Midbrain (tissue), 1 donor: ENCODE measurements at places on chromosomes 7 and 10.

GRCh38 chr7:118689403-118689802 is 464.9 kb downstream of the ANKRD7 start:
- no peak for DNase-seq

DNA sequence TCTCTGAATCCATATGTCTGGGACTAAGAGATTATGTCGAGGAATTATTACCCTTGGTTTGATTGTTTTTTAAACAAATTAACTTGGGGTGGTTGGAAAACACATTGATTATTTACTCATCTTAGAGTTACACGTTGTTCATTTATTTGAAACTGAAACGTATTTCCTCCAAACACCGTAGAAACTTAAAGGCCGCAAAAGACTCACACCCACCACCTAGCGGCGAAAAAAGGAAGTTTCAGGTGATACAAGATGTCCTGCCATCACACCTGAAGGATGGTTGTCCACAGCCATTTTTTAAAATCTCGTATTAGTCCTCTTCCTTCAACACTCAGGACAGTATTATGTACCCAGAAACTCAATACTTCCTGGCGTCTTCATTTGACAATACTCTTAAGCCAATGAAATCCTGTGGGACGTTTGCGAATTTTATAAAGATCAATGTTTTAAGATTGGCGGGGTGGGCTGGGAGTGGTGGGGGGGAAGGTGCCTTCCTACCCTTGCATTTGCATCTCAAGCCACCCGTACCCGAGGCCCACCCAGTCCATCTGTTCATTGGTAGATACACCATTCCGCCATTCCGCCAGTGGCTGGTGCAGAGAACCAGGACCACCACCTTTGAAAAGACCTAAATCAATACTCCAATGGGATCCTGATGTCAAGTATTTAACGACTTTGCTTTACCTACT is 1.4 kb upstream of the LCOR start:
- peak; percentile 45 for DNase-seq

DNA sequence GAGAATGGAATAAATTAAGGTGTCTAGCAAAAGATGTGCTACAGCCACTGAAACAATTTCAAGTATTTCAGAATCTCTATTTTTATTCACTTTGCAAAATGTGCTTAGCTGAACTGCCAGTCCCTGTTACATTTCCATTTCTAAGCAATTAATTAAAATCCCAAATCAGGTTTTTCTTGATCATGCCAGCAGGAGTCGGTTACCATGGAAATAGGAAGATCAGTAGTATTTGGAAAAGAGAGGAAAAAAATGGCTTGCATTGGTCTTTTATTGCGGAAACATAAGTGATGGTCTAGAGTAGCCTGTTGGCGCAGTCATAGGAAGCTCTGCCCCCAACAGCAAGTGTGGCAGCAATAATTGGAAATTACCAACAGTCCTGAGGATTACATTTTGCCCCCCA is 867.1 kb downstream of the GATA3 start:
- DNase-seq: no peak

GRCh38 chr10:6034371-6034770 is 27.8 kb downstream of the IL2RA start:
- no peak for DNase-seq

GRCh38 chr7:142438235-142438922 is 180.5 kb upstream of the PRSS58 start:
- peak; percentile 57 for DNase-seq

DNA sequence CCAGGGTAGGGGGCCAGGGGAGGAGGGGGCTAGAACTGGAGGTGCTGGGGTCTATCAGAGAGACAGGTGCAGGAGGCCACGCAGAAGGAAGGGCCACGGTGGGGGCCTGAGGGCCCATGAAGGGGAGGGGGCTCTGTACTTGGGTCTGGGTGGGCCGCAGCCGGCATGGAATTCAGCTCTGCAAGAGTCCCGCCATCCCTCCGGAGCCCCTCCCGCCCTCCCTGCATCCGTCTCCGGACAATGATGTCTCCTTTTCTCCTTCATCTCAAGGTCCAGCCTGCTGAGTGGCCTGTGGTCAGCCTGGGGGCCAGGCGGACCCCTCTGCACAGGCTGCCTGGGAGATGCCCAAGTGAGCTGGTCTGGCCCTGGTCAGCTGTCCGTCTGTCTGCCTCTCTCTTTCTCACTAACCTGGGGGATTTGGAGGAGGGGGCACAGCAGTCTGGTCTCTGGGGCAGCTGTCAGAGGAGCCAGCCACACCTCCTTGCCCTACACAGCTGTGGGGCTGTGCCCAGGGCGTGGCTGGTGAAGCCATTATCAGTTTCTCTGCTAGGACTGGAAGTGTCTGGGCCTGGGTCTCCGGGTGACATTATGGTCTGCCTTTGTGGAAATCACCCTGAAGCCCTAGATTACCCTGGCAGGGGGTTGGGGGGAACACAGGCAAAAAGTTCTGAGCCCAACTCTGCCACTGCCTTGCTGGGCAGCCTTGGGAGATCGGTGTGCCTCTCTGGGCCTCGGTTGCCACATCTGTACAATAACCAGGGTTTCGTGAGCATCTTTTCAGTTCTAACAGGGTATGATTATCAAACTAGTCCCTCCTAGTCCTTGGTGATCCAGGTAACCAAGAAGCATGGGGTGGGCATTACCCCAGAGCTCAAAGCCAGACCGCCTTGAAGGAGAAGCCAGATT is 19.0 kb upstream of the HSPB1 start:
- no peak for DNase-seq

DNA sequence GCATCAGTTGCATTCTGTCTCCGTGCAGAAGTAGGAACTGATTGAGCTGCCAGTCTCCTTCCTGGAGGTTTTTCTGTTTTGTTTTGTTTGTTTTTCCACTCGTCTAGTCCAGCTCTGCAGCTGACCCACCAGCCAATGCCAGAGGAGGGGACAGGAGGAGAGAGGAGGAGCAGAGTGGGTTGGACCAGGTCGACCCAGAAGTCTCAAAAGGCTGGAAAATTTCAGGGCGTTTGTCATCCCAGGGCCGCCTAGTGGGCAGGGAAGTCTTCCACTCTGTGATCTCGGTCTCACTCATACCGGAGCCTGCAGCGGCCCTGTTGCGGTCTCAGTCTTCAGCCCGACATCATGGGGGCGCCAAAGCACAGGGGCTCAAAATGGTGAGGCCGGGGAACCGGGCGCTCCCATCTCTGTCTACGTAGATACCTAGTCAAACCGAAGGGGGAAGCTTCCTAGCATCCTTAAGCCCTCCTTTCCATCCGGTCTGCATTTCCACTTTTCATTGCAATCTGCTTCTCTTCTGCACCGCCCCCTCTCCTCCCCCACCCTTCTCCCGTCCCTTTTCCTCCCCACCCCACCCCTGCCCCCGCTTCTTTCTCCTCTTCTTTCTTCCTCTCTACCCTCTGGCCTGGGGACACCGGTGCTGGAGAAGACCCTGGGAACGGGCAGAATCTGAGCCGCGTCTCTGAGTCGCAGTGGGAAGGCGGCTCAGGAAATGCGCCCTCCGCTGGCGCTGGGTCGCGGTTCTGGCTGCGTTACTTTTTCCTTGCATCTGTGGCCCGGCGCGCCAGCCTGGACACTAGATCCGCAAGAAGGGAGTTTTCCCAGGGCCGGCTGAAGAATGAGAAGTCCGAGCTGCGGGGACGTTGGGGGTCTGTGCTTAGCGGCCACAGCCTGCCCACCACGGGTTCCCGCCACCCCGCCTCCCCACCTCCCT is 16.2 kb upstream of the PAX2 start:
- no peak for DNase-seq

DNA sequence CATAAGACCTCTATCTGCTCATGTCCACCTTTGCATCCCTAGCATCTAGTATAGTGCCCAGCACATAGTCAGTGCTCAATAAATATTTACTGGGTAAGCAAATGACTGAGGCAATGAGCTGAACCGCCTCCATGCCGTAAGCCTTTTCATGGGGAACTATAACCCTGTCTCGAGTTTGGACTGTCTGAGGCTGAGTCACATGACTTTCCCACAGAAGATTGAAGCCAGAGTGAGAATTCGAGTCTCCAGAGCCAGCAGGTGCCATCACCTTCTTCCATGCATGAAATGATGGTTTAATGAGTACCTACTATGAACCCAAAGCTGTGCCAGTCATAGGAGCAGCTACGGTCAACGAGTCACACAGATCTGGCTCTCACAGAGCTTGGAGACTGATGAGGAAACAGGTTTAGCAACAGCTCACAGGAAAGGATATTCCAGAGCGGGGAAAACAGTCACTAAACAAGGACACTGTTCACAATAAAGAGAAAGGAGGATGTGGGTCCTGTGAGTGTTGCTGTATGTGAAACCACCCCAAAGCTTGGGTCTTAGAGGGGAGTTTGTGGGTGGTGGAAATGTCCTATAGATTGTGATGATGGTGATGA is 75.2 kb downstream of the TEX36 start:
- no peak for DNase-seq

DNA sequence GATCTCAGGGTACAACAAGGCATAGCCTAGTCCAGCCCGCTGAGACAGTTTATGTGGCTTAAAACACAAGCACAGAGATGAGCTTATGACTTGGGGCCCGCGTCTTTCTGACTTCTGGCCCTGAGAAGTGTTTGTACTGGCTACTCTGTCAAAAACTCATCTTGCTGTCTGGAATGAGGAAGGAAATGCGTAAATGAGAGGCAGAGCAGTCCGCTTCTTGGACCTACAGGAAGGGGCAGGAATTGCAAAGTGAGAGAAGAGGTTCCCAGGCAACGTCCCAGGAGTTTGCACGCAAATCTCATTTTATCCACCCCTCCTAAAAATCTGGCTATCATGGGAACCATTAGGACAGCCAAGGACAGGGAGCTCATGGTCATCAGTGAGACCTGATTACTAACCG is 5.5 kb downstream of the ANXA11 start:
- DNase-seq: peak; percentile 40

GRCh38 chr7:33979300-33979806 is 74.0 kb downstream of the BMPER start:
- DNase-seq: no peak
